ENCODE measurements at places on chromosomes 6 and 20.

- no peak for DNase-seq
Observed at GRCh38 chr20:1130847-1131246, 12.4 kb downstream of the PSMF1 start.

- DNase-seq: no peak
Observed at GRCh38 chr20:63808964-63809674, 21.9 kb downstream of the ZBTB46 start.

GRCh38 chr20:5900908-5901307, 49.4 kb downstream of the TRMT6 start:
- DNase-seq: no peak

DNA sequence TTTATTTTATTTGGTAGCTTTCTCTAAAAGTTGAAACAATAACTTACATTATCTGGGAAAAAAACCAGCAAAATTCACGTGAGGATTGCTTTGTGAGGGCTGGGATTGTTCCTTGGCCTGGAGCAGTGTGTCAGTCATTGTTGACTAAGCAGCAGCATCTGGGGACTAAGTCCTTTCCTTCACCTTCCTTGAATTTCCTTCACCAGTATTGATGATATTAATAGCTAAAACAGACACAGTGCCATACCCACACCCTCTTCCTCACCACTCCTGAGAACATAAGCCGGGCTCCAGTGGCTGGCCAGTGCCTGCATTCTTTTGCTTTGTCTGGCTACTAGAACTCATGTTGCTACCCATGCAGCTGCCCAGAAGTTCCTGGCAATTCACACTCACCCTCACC, 23.7 kb downstream of the PLCB1 start:
- no peak for DNase-seq

DNA sequence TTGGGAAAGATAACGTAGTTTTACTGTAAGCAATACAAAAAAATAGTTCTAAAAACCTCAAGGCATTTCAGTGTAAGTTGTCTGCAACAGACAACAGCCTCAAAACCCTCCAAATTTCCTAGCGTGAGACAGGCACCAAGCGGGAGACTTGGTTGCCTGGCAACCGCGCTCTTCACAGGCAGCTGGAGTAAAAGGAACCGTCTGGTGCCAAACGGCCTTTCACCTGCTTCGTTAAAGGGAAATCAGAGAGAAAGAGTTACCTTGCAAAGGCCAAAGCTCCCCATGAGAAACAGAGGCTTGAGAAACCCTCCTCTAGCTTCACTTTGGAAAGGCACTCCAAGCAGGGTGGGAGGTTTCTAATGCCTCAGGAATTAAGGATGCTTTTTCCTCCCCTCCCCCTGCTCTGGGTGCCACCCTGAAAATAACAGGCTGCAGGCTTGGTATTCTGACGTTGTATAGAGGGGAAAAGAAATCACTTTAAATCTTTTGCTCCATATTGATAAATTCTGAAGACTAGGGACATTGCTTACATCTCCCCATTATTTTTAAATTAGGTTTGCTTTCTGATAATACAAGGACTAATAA, 129.7 kb upstream of the UFL1 start:
- no peak for DNase-seq

- DNase-seq: no peak
Observed at GRCh38 chr20:59013031-59013951, 5.9 kb upstream of the TUBB1 start.

GRCh38 chr6:10314163-10314955, 100.5 kb downstream of the TFAP2A start:
- no peak for DNase-seq

DNA sequence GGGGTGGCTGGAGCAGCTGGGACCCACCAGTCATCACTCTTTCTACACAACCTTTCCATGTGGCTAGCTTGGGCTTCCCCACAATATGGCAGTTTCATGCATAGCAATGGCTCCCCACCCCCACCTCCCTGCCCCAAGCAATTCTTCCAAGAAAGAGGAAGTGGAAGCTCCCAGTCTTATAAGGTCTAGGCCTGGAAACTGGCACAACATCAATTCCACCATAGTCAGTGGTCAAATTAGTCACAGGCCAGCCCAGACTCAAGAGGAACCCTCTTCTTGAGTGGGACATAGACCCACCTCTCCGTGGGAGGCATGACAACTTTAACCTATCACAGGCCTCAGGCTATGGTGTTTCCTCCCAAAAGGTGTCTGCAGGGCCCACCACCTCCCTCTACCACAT, 17.7 kb downstream of the TGM6 start:
- no peak for DNase-seq

DNA sequence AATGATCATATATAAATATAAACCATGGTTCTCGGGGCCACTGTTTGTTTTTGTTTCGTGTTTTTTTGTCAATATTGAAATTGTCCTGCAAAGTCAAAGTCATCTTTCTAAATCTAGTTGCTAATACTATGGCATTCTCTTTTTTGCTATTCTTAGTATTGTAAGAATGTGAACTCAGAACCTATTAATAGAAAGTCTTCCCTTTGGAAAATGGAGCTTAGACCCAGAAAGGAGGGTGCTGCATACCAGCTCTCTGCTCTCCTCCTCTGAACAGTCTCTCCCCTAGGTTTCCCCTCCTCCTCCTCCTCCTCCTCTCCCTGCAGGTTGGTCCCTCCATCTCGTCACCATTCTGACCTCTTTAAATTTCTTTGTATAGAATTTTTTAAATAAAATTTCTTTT, 150.4 kb upstream of the CCN2 start:
- no peak for DNase-seq
